ENCODE measurements at places on chromosomes 2 and 18.

DNA sequence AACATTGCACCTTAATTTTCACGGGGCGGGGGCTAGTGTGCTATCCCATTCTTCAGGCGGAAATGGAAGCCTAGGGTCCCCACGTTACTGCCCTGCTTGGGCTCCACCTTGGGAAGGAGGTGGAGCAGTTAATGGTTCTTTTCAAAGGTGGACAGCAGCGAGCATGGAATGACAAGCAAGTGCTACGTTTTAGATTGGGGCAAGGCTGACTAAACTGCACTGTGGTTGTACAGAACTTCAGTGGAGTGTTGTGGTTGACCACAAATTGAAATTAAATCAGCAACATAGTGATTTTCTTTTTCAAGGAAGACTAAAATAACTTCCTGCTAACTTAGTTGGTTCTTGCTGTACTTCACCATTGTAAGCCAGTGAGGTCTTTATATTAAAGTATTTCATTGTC is 47.0 kb downstream of the CHRNA1 start:
- DNase-seq: no peak

GRCh38 chr2:175205523-175205922 is 24.0 kb upstream of the ATP5MC3 start:
- no peak for DNase-seq

- DNase-seq: no peak
Observed at GRCh38 chr2:9170458-9171130, 36.0 kb upstream of the ASAP2 start.

DNA sequence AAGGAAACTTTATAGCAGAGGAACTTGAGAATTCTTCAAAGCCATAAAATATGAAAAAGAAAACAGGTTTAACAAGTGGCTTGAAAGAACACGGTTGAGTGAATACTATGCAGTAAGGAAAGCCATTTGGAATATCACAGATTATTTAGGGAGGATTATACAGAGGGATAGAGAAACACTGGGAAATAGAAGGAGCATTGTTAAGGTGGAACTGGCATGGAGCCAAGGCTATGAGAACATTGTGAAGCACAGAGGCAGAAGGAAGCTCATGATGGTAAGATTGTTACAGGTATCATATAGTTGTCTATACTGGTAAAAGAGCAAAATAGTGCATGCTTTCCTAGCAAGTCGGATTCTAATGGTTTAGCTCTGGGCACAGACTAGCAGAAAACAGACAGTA is 87.1 kb downstream of the SS18 start:
- DNase-seq: no peak

- no peak for DNase-seq
Observed at GRCh38 chr2:164178835-164179465, 442.3 kb downstream of the GRB14 start.

DNA sequence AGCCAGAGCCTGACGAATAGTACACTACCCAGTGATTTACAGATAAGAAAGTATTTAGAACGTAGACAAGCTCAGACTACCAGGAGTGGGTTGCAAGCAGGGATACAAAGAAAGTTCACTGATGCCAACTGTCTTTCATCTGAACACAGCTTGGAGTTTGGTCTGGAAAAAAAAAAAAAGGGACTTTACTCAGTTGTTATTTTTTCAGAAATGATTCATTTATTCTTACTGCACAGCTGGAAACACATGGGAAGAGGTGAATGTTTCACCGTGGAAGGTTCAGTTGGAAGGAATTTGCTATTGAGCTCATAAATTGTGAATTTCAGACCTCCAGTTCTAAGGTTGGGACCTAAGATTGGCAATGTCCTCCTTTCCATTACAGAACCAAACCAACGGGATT is 259.7 kb downstream of the ETAA1 start:
- no peak for DNase-seq

- DNase-seq: no peak
Observed at GRCh38 chr2:234954551-234954992, 2.8 kb downstream of the SH3BP4 start.

DNA sequence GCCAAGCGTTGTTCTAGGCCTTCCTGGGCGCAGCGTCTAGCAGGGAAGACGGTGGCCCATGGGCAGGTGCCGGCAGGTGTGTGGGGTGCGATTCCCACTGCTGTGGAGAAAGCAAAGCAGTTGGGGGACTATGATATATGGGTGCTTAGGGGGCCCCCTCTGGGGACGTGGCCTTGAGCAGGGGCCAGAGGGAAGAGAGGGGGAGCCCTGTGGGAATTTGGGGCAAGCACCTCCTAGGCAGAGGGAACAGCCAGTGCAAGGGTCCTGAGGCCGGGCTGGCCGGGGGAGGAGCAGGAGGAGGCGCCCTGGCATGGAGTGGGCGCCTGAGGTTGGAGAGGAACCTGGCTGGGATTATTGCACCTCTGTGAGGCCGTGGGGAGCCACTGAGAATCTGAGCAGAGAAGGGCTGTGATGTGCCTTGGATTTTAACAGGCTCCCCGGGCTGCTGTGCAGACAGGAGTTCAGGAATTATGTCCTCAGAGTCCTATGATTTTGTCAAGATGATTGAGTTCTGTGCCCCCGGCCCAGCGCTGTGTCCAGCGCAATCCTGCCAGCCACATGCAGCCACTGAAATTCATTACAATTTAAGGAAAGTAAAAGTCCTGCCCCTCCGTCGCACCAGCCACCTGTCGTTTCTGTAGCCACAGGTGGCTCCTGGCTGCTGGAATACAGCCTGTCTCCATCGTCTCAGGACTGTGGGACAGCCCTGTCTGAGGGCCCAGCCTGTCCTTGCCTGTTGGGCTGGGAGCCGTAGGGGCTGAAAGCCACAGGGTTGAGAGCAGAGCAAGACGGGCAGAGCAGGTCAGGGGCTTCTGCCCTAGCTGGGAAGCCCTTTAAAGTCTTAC is 9.1 kb upstream of the KLHL30 start:
- DNase-seq: no peak

- DNase-seq: no peak
Observed at GRCh38 chr18:64037812-64038414, 68.0 kb downstream of the SERPINB8 start.

GRCh38 chr2:178441426-178441825 is 9.5 kb downstream of the PRKRA start:
- DNase-seq: no peak

- no peak for DNase-seq
Observed at GRCh38 chr2:96739076-96739632, 710 bp downstream of the LMAN2L start.

- no peak for DNase-seq
Observed at GRCh38 chr2:133324150-133324561, 244.1 kb downstream of the NCKAP5 start.

GRCh38 chr18:69021211-69021805 is 223.4 kb downstream of the CCDC102B start:
- DNase-seq: no peak

GRCh38 chr18:40108596-40108995 is 1846.4 kb upstream of the PIK3C3 start:
- DNase-seq: no peak

- no peak for DNase-seq
Observed at GRCh38 chr2:114940785-114941458, 498.5 kb downstream of the DPP10 start.

DNA sequence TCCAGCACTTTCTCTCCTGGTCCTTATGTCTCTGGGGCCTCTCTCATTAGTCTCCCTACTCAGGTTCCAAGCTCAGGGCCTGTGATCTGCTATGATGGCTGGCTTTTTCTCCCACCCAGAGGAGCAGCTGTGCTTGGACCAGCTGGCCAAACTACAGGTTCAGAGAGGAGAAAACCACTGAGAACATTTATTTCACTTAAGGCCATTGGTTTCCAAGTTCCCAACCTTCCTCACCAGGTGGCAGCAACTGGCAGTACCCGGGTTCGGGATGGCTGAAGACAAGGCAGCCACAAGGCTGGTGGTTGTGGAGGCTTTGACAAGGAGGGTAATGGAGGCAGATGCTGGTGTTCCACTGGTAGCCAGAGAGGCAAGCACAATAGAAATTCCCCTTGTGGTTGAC is 29.9 kb upstream of the SELENOI start:
- DNase-seq: no peak

GRCh38 chr2:172736424-172737174 is 954 bp downstream of the RAPGEF4 start:
- DNase-seq: no peak

DNA sequence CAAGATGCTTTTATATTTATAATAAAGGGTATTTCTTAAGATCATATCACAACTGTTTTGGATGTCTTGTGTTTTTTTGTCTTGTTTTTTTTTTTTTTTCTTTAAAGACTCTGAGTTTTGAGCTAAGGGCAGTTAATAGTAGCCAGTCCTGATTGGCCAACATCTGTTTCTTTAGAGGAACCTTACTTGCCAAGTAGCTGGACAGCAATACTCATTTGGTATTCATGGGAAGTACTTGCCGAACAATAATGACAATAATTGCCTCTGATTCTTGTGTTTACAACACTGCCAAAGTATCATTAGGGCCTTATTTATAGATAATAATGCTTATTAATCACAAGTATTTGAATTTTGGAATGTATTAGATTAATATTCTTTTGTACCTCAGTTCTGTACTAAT is 17.1 kb upstream of the POU3F3 start:
- DNase-seq: no peak

DNA sequence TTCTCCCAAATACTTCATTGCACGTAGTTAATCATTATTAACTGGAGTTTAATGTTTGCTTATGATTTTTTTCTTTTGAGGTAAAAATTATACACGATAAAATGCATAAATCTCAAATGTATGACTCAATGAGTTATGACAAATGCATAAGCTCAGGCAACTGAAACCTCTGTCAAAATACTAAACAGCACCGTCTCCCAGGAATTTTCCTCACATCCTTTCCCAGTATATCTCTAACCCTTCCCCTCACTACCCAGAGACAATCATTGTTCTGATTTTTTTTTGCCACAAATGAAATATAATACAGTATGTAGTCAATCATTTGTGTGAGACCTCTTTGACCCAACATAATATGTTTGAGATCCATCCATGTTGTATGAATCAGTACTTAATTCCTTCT is 606.5 kb downstream of the CPS1 start:
- DNase-seq: no peak

DNA sequence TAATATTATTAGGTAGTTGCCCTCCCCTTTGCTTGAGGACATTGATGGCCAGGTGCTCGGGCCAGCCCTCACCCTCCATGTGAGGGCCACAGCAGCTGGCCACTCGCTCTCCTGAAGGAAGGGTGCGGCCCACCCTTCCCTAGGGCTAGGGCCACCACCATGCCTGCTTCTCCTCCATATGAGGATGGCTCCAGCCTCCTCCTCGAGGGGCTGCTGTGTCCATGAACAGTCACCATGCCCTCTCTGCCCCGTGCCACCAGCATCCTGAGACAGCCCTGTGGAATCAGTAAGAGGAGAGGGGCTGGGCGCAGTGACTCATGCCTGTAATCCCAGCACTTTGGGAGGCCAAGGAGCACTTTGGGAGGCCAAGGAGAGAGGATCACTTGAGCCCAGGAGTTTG is 2.4 kb downstream of the GPR17 start:
- no peak for DNase-seq

DNA sequence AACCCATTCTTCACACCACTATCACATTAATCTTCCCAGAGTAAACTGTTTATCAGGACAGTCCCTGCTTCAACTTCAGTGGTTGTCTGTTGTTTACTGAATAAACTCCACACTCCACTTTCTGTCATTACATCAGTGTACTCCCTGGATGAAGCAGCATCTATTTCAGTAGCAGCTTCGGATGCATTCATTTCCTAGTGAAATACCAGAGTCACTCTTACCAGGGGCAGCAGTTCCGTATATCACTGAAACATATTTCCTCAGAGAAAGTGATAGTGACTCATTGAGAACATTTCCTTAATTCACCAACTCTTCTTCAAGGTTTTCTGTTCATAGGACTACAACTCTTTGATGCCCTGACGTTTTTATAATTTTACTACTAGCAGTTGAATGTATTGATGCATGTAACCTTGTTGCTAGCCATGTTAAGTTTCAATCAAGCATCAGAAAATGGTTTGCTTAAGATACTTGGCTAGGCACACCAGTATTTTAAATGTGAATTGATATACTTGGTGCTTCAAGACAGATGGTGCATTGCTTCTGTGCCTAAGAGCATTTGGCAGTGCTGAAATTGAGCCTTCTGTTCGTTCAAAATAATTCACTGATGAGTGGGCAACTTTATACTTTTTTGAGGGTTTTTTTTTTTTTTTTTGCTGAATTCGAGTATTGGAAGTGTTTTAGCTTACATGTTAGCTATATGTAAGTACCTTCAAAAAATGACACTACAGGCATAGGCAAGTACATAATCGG is 92.3 kb downstream of the UBE2E3 start:
- DNase-seq: no peak

GRCh38 chr2:217363470-217363869 is 503.6 kb upstream of the TNP1 start:
- no peak for DNase-seq

DNA sequence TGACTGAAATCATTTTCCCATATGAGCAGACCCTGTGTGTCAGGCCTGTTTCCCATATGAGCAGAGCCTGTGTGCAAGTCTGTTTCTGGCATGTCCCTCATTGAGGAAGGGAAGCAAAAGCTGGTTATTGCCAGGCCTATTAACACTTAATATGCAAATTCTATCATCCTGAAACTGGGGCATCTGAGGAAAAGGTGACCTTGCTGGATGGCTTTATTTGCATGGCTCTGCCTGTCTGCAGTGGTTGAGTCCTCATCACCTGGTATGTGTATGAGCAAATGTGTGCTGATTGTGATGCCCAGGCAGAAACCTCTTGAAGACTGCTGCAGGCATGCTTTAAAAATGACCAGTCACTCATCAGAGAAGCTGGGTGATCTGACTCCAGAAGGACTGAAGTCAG is 31.2 kb downstream of the EIF4E2 start:
- DNase-seq: no peak

DNA sequence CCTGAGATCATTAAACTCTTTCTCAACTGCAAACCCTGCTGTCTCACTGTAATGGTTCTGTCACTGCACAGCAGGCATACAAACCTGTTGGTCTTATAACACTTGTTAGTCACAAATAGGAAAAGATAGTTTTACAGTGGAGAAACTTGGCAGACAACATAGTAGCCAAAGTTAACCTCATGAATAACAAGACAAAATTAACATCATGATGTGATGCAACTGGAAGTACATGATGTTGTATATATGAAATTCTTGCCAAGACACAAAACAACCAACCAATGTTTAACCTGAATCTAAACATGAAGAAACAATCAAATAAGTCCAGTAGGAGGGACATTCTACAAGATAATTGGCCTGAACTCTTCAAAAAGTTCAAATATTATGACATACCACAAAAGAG is 189.3 kb downstream of the RNF152 start:
- DNase-seq: no peak
